Left renal cortex interstitium (tissue), 4 donors: ENCODE measurements at places on chromosomes 4 and X. TPM values are rescaled to one million over a fixed set of nuclear protein-coding genes. Genes with fewer than 3 reads are reported as not detected.

GPC3 gene
- polyA plus RNA-seq = 1,302 TPM

SPACA5 gene
- 0.62 TPM for polyA plus RNA-seq

FDCSP gene
- polyA plus RNA-seq = 1.6 TPM

PCSK1N gene
- polyA plus RNA-seq = 22.7 TPM

TRPC3 gene
- 1.0 TPM for polyA plus RNA-seq

SSX2B gene
- not detected for polyA plus RNA-seq

NKX1-1 gene
- polyA plus RNA-seq = not detected

BEND2 gene
- polyA plus RNA-seq = 0.03 TPM

PLK4 gene
- 21.9 TPM for polyA plus RNA-seq

IL3RA gene
- polyA plus RNA-seq = 27.2 TPM

GPRIN3 gene
- polyA plus RNA-seq = 6.5 TPM

TLR8 gene
- polyA plus RNA-seq = 0.27 TPM

EDA gene
- polyA plus RNA-seq = 7.3 TPM

ERVMER34-1 gene
- 3.9 TPM for polyA plus RNA-seq
